ENCODE measurements at places on chromosomes 16 and 17.

GRCh38 chr17:4136373-4136772, 6.5 kb downstream of the ZZEF1 start:
- DNase-seq, result no peak

DNA sequence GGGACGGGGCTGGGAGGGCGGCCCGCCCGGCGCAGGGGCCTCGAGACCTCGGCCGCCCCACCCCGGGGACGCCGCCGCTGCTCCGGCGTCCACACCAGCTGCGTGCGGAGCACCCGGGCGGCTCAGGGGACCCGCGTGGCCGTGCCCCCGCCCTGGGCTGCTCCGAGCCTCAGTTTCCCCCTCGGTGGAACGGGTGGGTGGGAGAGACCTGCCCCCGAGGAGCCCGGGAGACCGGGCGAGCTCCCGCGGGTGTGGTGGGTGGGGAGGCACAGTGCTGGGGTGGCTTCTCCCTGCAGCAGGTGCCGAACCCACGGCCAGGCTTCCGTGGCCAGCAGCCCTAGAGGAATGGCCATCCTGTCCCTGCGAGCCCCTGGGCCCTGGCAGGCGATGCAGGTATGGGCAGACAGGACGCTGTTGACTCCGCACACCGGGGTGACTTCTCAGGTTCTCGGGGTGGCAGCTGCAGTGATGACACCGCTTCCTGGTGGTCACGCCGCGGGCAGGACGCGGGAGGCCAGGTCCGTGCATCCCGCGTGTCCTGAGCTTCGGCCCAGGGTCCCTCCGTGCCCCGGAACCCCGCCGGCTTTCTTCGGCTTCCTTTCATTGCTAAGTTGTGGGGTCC, 677 bp downstream of the DEF8 start:
- no peak for DNase-seq

- DNase-seq, result no peak
Measured at GRCh38 chr17:62907961-62908360, 58.1 kb upstream of the TANC2 start.

GRCh38 chr17:17971431-17972125, 622 bp downstream of the TOM1L2 start:
- no peak for DNase-seq

DNA sequence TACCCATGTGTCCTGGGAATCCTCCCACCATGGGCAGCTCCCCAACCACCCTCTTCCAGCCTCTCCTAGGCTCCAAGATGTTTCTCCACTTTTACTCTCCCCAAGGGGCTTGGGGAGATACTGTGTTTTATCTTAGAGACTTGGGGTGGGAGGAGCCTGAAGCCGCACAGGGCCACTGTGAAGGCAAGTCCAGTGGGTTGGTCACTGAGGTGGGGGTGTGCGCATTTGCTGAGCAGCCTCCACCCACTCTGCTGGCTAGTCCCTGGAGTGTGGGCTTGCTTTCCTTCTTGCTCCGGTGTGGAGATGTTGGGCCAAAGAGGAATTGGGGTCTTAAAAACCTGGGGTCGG, 4.1 kb upstream of the CLDN9 start:
- DNase-seq, result no peak

- peak; percentile 62 for DNase-seq
Measured at GRCh38 chr17:10217916-10218315, 19.5 kb upstream of the GAS7 start.

DNA sequence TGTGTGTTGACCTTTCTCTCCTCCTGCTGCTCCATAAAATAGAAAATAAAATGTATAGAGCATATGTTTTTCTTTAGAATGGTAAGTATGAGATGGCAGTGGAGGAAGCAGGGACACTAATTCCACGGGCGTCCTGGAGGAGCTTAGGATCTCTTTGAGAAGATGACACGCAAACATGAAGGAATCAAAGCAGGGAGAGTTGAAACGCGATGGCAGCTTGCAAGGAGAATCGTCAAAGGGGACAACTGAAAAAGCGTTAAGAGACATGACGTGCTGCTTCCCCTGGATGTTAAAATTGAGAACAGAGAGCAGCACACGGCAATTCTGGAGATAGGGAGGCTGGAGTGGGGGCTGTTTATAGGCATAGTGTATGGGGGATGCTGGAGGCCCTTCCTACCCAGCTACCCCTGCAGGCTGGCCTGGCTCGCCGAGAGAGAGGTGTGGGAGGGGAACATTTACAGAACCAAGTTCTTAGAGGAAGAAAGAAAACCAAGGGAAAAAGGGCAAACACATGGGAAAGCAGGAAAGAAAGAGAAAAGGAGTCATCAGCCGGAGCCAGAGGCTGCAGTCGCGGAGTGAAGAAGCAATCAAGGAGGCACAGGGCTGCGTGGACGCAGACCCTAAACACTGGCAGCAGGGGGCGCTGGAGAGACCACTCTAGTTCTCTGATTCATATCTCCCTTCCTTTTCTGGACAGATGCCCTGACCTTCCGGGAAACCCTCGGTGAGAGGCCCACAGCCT, 55.8 kb downstream of the MYH13 start:
- DNase-seq, result peak; percentile 36

DNA sequence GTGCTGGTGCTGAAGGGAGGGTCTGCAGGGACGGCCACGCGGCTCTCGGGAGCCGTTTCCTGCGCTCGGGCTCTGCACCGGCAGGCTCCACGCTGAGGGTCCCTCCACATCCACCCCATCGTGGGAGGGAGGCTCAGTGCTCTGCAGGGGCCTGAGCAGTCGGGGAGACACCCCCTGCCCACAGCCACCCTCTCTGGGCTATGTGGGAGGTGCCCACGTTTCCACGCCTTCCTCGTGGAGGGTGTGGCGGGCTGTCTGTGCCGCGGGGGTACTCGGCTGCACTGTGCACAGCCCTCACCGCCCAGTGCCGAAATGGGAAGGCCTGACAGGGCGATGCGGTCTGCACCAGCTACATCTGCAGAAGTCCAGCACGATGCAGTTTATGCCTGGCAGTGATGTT, 25.5 kb upstream of the ZNF750 start:
- DNase-seq, result no peak

DNA sequence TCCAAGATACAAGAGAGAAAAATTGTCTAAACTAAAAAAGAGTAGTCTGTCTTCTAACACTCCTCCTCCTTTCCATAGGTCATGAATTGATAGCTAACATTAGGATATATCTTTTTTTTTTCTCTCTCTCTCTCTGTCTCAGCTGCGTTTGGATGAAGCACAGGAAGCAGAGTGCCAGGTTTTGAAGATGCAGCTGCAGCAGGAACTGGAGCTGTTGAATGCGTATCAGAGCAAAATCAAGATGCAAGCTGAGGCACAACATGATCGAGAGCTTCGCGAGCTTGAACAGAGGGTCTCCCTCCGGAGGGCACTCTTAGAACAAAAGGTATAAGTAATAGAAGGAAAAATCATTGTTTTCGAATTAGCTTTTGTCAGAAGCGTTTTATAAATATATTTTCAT, 32.9 kb downstream of the ABHD15 start:
- no peak for DNase-seq

DNA sequence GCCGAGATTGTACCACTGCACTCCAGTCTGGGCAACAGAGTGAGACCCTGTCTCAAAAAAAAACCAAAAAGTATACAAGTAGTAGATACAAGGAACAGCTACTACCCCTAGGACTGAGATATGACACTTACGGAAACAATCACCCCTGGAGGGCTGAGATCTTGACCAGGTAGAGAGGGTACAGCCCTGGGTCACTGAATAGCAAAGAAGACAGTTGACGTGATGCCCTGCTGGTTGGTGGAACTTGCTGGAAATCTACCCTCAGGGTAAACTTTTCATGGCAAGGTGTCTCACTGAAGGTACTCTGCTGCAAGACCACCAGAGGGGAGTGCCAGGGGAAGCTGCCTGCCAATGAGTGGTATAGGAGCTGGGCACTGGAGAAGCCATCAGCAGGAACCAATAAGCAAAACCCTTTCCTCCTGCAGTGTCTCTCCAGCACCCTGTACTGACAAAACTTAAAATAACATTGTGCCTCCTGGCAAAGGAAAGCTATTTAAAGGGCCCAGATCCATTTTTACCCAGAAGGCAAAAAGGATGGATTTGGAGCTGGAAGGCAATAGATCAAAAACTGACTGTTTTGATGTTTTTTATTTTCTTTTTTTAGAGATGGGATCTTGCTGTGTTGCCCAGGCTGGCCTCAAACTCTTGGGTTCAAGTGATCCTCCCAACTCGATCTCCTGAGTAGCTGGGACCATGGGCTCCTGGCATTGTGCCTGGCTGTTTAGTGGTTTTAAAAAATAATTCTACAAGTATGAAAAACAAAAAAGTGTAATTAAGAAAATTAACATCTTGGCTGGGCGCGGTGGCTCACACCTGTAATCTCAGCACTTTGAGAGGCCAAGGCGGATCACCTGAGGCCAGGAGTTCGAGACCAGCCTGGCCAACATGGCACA, 11.3 kb upstream of the PDXDC1 start:
- no peak for DNase-seq

Data from amniotic epithelial cell (primary cell).